A549 treated with DMSO at 1 μM for 4 hours (cell line): ENCODE measurements at places on chromosomes 5 and 9. TPM values are rescaled to one million over a fixed set of nuclear protein-coding genes. Genes with fewer than 3 reads are reported as not detected.

RETREG1 gene
- total RNA-seq, result 1.7 to 3.0 TPM (median 1.8 TPM) in 5 replicates

GFPT2 gene
- 34.6 to 54.2 TPM (median 51.6 TPM) in 5 replicates for total RNA-seq

FAM169A gene
- 4.8 to 9.2 TPM (median 7.2 TPM) in 5 replicates for total RNA-seq

EDIL3 gene
- total RNA-seq, result 0.12 to 0.52 TPM (median 0.22 TPM) in 5 replicates

TMC1 gene
- 0.05 to 0.19 TPM in 2 of 5 replicates, not detected in the others for total RNA-seq
